NCI-H1417 treated with DMSO at 0.1 percent for 48 hours (cell line): ENCODE measurements at places on chromosomes 16 and 17.

- DNase-seq, result no peak
Measured at GRCh38 chr16:82623241-82623640, 3.5 kb upstream of the CDH13 start.

- no peak for DNase-seq
Measured at GRCh38 chr16:6949240-6949639, 383.4 kb upstream of the RBFOX1 start.

GRCh38 chr16:65782611-65783600, 583.6 kb upstream of the CDH5 start:
- no peak for DNase-seq

DNA sequence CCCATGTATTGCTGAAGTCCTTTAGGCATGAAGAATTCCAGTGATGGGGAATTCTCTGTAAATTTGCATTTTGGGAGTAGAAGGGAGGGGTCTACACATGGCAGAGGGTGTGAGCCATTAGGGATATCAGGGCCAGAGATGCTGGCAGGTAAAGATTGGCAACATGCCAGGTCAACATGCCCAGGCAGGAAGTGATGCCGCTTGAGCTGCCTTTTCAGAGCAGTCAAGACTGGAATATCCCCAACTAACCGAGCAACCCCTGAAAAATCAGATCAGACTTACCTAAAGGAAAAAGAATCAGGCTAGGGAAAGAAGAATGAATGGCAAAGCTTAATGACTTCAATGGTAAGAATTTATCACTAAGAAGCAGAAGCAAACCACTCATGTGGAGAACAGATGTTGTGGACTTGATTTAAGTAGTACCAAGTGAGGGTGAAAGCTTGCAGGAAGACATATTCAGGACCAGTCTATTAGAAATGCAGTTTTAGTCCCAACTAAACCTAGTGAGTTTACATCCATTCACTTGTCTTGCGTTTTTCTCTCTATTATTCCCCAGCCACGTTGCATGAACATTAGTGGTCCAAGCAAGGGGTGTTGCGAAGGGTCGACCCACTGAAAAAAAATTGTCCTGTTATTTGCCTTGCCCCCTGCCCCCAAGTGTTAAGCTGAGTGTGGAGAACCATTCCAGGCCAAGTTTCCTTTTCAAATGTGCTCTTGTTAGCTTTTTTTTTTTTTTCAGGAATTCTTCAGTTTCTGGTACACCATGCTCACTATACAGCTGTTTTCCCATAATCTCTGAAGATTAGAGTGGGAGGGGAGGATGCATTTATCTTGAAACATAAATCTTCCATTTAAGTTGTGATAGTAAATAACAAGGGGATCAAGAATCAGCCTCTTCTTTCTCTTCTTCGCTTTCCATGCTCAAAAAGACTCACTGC, 105.2 kb downstream of the ABCA8 start:
- no peak for DNase-seq

DNA sequence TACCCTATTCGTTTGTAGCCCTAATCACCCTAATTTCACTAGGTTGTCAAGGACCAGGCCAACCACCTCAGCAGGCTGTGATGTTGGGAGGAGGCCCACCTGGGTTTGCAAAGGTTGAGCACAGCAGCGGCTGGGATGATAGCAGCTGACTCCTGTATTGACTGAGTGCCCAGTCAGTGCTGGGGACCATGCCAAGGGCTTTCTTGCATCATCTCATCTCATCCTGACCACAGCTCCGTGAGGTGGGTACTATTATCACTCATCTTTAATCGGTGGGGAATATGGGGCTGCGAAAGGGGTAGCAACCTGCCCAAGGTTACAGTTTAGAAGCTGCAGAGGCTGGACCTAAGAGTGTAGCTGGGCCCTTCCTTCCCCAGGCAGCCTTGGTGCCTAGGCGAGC, 11.7 kb downstream of the ATPAF2 start:
- no peak for DNase-seq

DNA sequence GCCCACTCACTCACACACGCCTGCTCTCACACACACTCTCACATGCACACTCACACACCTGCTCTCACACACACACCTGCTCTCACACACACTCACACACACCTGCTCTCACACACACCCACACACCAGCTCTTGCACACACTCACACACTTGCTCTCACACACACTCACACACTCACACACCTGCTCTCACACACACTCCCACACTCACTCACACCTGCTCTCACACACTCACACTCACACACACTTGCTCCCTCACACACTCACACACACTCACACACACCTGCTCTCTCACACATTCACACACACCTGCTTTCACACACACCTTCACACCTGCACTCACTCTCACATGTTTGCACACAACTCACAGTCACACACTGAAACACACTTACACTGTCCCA, 4.0 kb downstream of the CD300H start:
- DNase-seq, result no peak

- DNase-seq, result no peak
Measured at GRCh38 chr17:42311240-42312034, 23.1 kb downstream of the STAT5A start.

- no peak for DNase-seq
Measured at GRCh38 chr17:33240362-33240761, 52.7 kb downstream of the ASIC2 start.

GRCh38 chr16:57513371-57514102, 22.8 kb downstream of the CCDC102A start:
- DNase-seq, result no peak

DNA sequence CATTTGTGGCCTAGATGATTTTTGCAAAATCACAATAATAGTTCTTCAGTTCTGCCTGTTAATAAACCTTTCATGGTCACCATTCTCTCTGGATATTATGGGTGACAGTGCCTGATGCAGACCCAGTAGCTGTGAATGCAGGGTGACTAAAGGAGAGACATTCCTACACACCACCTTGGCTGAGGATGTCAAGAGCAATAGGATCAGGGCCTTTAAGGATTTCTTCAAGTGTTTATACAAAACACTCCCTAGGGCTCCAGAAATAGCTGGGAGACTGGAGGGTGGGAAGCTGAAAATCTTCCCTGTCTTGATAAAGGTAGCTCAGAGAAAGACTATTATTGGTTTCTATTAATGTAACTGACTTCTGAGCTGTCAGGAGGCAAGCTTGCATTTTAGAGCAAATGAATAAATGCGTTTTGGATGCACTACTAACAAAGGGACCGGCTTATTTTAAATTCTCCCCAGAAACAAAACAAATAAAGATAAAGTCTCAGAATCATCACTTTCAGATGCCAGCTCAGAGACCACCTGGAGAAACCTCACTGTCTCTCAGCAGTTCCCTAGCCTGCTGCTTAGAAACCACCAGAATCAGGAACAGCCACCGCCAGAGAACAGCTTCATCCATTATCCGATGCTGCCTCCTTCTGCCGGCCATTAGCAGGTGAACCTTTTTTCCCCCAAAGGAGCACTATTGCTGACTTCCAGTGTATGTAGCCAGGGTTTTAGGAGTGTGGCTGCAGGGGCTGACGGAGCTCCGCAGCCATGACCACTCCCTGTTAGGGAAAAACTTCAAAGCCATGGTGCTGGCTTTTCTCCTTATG, 171.4 kb upstream of the DYNLRB2 start:
- DNase-seq, result no peak

DNA sequence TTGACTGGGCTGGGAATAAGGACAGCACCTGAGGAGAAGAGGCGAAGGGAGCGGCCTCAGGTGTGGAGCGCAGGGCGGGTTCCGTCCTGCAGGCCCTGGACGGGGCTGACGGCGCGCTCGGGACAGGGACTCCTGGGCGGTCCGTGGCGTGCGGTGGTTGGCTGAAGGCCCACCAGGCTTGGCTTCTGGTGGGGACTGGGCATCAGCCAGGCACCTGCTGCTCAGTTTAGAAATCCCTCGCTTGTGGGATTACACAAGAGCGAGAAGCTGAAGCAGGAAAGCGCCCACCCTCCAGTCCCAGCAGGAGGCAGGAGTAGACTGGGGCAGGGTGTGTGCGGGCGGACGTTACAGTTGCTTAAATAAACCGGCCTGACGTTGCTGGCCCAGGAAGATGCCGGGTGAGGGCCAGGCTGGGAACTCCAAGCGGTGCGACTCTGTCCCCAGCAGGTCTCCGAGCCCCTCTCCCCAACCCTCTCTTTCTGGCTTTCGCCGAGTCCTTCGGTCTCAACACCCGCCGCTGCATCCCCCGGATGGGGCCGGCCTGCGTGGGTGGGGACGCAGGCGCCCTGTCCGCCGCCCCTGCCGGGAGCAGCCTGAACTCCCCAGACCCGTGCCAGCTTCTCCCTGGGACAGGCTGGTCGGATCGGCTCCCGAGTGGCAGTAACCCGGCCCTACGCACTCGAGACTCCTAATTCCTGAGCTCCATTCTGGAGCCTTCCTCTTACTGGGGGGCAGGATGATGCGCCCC, 639 bp downstream of the MIF4GD start:
- DNase-seq, result no peak

GRCh38 chr16:8740775-8741355, 56.6 kb downstream of the TMEM186 start:
- no peak for DNase-seq

- no peak for DNase-seq
Measured at GRCh38 chr16:66304961-66305360, 61.5 kb upstream of the CDH5 start.

- no peak for DNase-seq
Measured at GRCh38 chr17:72119077-72119872, 1.5 kb upstream of the SOX9 start.

GRCh38 chr17:32157225-32157624, 14.9 kb downstream of the RHOT1 start:
- no peak for DNase-seq

- no peak for DNase-seq
Measured at GRCh38 chr16:4626396-4626795, 1.8 kb downstream of the MGRN1 start.

- DNase-seq, result no peak
Measured at GRCh38 chr16:11950388-11950787, 8.5 kb upstream of the NPIPB2 start.

- no peak for DNase-seq
Measured at GRCh38 chr17:77407321-77408277, 266.8 kb downstream of the SEC14L1 start.

- no peak for DNase-seq
Measured at GRCh38 chr17:2238432-2239169, 65.0 kb downstream of the SMG6 start.

GRCh38 chr16:89050868-89051311, 42.8 kb upstream of the ACSF3 start:
- no peak for DNase-seq

DNA sequence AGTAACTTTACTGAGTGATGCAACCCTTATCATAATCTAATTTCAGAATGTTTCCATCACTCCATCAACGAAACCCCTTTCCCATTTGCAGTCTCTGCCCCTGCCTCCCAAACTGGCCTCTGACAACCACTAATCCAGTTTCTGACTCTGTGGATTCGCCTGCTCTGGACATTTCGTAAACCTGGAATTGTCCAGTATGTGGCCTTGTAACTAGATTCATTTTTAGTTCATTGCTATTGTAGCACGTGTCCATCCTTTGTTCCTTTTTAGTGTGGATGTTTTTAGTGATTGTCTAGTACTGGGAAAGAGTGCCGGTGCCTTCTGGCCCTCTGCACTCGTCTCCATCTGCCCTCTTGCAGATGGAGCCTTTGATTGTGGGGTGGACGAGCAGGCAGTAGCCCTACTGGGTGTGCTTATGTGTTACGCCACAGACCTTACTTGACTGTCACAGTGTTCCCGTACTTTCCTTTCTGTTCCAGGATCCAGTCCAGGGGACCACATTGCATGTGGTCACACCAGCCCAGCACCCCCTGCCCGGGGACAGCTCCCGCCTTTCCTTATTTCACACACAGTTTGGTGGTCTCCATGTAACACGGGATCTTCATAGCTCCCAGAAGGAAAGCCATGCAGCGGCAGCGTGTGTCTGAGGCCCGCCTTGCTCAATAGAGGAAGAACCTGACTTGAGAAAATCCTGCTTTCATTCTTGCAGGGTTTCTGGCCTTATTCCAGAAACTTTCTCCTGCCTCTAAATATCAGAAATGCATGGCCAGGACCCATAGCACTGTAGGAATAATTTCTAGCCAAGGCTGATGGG, 8.8 kb downstream of the KIAA0513 start:
- DNase-seq, result no peak

DNA sequence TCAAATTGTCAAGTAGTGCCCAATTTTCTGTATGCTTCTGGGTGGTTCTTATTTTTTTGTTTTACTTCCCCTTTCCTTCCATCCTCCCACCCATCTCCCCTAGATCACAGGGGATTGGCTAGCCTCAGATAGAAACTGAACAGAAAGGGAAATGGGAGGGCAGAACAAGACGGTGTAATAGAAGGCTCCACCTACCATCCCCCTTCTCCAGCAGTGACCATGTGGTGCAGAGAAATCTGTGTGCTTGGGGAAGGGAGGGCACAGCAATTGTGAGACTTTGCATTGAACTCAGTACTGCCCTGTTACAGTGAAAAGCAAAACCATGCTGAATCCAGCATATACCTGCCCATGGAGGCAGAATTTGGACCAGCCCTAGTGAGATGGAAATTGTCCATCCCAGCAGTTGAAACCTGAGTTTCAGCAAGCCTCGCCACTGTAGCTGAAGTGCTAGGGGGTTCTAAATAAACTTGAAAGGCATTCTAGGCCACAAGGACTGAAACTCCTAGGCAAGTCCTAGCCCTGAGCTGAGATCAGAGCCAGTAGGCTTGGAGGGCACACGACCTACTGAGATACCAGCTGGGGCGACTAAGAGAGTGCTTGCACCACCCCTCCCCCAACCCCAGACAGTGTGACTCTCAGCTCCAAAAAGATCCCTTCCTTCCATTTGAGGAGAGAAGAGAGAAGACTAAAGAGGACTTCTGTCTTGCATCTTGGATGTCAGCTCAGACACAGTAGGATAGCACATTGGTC, 5.2 kb downstream of the SLFN11 start:
- DNase-seq, result no peak

- no peak for DNase-seq
Measured at GRCh38 chr17:57619061-57619937, 125.8 kb downstream of the CCDC182 start.

DNA sequence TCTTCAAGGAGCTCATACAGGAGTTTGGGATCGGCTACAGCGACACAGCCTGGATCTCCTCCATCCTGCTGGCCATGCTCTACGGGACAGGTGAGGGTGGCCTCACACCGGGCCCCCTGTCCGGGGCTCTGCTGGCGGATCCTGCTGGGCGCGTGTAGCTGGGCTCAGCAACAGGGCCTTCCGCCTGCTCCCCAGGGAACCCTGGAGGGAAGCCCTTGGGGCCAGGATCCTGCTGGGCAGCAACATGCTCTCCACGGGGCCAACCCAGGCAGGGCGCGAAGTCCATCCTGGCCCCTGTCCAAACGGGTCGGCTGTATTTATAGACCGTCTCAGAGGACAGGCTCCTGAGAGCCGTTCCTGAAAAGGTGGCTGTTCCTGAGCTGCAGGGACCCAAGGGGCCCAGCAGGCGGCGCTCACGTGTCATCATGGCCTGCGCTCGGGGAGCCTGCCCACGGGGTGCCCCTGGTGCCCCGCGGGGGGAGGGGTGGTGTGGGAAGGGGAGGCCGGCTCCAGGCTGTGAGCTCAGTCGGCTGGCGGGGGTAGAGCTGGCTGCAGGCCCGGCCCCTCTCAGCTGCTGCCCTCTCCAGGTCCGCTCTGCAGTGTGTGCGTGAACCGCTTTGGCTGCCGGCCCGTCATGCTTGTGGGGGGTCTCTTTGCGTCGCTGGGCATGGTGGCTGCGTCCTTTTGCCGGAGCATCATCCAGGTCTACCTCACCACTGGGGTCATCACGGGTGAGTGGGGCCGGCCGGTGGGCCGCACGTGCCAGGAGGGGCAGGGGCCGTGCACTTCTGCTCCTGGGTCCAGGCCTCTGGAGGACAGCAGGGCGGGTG, 7.5 kb downstream of the SLC16A3 start:
- DNase-seq, result peak; percentile 32

- DNase-seq, result no peak
Measured at GRCh38 chr16:56633535-56633934, 1.1 kb downstream of the MT1M start.

- DNase-seq, result no peak
Measured at GRCh38 chr16:51431517-51432241, 280.6 kb upstream of the SALL1 start.
